Uterus (tissue), 4 donors: ENCODE measurements at places on chromosomes 1 and 21.

DNA sequence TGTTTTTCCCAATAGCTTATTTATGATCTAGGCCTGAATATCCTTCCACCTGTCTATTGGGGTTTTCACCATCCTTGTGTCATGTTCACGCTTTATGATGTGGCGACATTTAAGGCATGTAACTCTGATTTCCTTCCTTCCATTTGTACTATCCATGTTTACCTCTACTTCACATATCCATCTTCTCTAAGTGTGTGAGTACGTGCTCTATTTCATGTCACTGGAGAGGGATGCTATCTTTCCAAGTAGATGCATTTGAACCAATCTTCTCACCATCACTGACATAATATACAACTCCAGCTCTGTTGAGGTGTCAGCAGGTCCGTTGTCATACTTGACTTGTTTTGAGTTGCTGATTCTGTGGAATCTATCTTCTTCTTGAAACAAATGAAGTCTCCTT lies 283.2 kb downstream of the PTBP2 start:
- no peak for DNase-seq

DNA sequence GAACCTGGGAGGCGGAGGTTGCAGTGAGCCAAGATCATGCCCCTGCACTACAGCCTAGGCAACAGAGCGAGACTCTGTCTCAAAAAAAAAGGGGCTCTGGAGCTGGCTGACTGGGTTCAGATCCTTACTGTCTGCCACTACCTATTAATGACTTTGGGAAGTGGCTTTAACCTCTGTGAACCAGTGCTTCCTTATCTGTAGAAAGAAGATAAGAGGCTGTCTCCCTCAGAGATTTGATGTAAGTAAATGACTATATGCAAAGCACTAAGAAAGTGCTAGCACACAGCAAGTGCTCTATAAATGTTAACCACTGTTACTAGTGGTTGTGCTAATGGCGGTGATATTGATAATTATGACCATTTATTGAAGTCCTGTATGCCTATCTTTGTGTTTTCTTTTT lies 94.6 kb downstream of the VPS13D start:
- no peak for DNase-seq

GRCh38 chr1:216168546-216168945 lies 254.7 kb downstream of the USH2A start:
- DNase-seq = no peak

DNA sequence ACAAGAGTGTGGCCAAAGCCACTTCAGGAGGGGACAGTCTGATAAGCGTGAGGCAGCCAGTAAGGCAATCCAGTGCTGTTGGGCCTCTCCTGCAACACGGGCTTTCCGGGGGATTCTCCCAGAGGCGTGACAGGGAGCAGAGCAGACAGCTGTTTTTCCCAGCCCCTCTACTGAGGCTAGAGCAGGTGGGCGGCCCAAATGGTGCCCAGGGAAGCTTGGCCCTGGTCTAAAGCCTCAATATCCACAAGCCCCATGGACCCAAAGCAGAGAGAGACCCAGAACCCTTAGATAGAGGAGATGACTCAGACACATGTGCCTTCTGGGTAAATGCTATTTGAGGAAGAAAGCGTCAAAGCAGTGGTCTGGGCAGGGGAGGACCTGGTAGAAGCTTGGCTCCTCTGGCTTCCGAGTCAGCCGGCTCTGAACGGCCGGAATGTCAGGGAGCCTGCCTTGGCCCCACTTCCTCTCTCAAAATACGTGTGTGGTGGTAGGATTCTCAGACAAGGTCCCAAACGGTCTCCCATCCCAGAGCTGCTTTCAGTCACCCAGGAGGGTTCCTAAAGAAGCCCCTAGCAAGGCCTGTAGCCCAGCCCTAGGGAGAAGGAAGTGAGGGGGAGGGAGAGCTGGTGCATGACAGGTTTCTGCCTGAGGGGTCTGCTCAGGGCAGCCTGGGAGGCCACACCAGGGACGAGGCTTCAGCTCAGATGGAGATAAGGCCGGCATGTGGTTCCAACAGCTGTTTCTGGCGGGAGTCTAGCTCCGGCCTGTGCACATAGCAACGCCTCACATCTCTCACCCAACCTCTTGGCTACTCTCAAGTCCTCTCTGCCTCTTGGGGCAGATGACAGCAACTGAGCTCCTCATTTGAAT lies 28.8 kb downstream of the PIK3C2B start:
- no peak for DNase-seq

DNA sequence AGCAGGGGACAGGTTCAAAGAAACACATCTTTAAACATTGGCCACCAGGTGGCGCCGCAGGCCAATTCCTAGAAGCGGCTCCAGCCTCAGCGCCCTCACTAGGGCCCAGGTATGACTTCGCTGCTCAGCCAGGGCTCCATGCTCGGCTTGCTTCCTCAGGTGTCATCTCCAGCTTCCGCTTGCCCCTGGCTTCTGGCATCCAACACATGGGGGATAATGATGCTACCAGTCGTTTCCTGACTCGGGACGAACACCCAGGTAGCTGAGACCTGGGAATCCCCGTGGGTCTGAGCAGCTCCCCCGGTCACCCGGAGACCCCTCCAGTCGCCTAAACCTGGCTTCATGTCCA lies 8.5 kb upstream of the MEX3A start:
- DNase-seq = peak; percentile 87

DNA sequence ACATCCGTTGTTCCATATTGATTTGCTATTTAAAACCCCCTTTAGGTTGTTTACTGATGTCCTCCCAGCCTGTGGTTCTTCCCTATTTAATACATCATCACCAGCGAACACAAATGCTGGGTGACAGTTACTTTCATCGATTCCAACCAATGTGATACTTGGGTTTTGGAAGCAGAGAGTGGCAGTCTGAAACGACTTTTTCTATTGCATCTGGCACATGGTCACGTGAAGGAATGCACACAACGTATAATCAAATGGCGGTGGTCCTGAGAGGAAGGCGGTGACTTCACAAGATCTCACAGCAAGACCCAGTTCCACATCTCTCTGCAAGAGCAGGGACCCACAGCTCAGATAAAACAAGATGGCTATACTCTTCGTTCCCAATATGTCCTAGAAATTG lies 213.9 kb downstream of the DSCAM start:
- DNase-seq = no peak

DNA sequence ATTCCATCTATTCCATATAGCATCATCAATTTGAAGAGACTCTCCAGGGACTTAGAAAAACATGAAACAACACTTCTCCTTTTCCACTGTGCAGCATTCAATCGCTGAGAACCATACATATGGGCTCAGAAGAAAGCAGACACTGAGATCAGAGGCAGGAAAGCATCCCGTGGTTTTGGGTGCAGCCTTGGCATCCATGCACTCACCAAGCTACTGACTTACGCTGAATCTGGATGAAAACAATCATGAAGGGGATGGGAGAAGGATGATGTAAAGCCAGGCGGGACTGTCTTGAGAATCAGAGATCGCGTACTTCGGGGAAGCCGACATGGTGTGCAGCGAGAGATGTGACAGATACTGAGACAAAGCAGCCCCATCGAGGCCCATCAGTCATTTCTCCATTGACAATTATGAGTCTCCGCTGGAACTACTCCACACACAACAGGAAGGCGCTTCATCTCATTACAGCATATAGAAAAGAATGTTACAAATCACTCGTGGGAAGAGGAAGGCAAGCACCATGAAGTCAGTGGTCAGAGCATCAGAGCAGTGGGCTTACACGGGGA lies 2.3 kb upstream of the TIAM1 start:
- DNase-seq = no peak

- DNase-seq = no peak
Measured at GRCh38 chr1:18342744-18343143, 138.0 kb upstream of the KLHDC7A start.

GRCh38 chr1:245091818-245092637 lies 62.8 kb upstream of the KIF26B start:
- peak; percentile 54 for DNase-seq

DNA sequence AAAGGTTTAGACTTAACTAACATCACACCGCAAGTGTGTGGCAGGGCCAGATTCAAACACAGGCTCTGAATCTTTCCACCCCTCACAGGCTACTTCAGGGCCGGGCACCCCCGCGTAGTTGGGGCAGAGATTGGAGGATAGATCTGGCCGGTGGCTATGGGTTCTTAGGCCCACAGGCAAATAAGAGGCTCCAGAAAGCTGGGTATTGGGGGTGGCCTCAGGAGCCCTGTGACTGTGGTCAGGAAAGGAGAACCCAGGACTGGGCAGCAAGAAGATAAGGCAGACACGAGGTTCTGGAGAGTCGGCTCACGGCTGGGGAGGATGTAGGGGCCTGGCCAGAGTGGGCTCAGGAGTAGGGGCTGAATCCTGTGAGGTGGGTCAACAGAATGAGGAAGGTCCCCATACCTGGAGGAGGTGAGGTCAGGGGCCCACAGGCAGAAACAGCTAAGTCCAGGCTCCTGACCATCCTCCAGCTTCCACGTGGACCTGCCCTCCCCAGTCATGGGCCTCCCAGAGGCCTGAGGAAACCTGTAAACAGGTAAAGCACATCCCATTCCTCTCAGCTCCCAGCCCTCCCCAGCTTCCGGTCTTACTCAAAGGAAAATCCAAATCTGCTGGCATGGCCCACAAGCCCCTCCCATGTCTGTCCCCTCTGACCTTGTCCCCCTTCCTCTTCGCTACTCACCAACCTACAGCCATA lies 306.2 kb downstream of the MATN1 start:
- peak; percentile 7 for DNase-seq

- no peak for DNase-seq
Measured at GRCh38 chr1:151756291-151756690, 7.0 kb downstream of the MRPL9 start.

DNA sequence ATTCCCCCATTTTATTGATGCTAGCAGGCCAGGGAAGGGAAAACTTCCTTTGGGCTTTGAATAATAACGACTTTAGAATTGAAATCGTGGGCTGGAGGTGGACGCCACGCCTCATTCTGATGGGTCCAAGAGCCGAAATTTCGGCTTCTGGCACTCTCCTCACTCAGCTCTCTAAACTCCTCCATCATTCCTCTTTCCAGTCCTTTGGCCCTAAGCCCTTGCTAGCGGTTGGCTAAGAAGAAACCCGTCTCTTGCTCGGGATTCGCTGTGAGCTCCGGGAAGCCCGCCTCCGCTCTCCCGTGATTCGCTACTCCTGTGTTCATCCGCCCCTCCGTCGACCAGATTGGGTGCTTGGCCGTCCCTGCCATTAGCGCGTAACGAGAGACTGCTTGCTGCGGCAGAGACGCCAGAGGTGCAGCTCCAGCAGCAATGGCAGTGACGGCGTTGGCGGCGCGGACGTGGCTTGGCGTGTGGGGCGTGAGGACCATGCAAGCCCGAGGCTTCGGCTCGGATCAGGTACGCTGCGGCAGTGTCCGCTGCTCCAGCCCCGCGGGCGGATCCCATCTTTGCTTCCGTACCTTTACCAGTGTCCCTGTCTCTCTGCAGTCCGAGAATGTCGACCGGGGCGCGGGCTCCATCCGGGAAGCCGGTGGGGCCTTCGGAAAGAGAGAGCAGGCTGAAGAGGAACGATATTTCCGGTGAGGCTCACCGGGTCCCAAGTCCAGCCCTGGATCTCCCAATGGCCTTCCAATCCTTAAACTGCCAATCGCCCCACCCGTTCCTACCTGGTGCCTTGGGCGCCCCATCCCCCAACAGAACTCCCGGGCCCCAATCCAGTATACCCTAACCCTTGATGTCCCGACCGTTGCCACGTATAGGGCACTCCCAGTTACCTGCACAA lies at the start of gene ATP5IF1:
ATP5IF1 (plus strand) TSS at position 370 of the 901 bp plus-strand sequence; CDS start at position 430, 60 bp downstream.
- DNase-seq = peak; percentile 98

DNA sequence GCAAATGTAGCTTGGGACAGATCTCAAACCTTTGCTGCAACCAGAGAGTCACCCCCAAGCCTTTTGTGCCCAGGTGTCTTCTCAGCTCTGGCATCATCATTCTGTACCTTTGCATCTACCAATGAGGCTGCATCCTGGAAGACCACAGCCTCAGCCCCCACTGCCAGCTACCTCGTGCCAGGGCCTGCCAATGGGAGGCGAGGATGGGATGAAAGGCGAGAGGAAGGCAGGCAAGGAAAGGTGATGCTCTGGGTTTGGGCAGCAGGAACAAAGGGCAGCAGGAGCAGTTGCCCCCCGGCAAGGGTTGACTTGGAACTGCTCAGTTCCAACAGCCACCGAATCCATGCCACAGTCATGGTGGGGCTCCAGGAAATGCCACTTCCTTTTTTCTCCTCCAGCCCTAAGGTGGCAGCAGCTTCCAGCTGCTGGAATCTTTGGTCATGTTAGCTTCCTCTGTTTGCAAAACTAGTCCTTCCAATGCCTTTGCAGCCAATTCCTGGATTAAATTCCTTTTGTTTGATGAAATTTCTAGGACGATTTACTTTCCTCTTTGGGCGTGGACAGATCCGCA lies 651.6 kb downstream of the NPHP4 start:
- no peak for DNase-seq

GRCh38 chr1:172134087-172134731 lies 286.3 kb upstream of the C1orf105 start:
- no peak for DNase-seq

DNA sequence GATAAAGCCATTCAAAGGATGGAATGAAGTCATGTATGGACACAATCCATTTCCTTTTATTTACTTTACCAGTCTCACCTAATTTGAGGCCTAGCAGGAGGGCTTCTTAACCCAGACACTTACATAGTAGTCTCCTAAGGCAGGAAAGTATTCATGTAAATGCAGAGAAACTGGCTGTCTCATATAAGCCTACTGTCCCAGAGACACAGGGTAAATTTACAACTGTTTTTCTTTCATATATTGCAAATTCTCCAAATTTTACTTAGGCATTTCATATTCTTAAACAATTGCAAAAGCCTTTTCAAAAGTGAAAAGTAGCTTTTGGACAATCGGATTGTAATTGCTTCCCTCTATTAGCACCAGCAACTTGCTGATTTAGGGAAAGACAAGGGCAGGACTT lies 29.9 kb downstream of the SPAG17 start:
- no peak for DNase-seq

DNA sequence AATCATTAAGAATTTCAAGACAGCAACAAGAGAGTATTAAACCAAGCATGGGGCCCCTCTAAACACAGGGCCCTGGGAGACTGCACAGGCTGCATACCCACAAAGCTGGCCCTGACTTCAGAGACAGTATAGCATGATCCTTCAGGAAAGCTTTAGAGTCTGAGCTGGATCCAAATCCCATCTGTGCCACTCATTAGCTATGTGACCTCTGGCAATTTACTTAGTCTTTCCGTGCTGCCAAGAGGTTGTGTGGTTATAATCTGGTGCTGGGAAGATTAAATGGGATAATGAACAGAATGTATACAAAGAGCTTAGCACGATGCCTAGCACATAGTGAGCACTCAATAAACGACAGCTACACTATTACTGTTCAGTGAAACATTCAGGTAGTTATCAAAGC lies 4.0 kb downstream of the PHC2 start:
- no peak for DNase-seq

DNA sequence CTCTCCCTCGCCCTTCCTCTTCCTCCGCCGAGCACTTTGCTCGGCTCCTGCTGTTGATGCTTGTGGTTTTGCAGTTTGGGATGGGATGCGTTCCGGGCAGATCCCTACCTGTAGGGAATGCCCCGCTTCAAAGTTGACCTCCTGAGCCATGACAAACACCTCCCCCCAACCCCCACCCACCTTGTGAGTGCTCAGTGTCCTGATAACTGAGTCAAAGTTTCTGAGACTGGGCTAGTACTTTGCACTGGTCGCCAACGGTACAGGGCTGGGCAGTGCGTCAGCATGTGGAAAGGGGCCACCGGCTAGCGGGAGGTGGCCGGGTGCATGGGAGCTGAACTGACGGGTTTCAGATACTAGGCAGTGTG lies 771 bp downstream of the RABGAP1L start:
- DNase-seq = peak; percentile 24

GRCh38 chr1:19349999-19350398 lies 37.9 kb downstream of the SLC66A1 start:
- no peak for DNase-seq
